Mesenchymal stem cell (in vitro differentiated cells and primary cell): ENCODE measurements at places on chromosomes 1 and 21.

- DNase-seq, result no peak
These were observed 4.1 kb downstream of the ADPRS start for GRCh38 chr1:36092798-36093185.

DNA sequence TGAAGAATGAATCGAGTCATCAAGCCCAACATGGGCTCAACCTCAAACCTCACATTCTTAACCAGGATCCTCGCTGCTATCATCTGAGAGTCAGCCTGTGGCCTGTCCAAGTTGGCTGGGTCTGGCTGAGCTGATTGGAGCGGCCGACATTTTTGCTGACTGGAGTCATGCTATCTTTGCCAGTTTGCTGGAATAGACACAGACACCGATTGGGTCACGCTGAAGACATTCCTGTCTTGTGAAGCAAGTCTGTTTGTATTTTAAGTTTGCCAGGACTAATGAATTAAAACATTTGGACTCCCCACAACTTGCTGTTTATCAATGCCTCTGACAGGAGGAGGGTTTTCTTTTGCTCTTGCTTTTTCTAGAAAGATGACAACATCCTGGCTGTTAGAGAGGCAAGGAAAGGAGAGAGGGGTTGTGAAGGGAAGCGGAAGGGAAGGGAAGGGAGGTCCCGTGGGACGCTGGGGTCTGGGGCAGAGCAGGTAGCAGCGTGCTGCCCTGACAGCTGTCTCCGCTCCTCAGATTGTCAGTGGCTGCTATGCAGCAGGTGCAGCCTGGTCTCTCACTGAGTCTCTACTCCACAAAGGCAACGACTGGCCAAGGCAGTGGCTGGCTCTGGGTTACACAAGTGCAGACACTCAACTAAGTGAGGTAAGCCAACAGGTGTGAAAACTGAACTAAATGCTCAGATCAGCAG lies at the start of gene MAP3K7CL:
MAP3K7CL (plus strand) TSS at position 375 of the 700 bp plus-strand sequence. CDS start 2,701 bp downstream, outside the sequence.
- peak; percentile 99 for DNase-seq

DNA sequence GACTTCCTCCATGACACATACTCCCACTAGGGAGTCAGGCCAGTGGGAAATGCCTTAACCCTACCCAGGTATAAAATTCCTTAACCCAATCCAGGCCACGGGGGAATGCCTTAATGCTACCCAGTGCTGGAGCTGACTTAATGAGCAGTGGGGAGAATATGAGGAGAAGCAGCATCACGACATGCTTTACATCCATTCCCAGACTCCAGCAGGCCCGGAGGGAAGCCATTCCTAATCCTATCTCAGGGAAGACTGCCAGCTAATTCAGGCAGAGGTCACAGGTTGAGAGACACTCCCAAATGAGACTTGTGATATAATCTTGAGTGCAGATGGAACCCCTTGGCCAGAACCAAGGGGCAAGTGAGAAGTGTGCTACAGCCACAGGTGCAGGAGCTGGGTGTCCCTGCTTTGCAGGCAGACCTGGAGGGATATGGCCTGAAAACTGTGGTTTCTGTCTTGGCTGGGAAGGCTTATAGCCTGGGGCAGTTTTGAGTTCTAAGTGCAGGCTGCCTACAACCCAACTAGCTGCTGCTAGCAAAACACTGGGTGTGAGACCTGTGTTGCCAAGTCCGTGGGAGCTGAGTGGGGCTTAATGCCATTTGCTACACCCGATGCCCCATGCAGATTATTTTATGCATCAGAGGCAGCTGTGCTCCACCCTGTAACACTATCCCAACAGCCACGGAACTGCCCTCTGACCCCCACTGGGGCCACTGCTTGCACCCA lies 45.1 kb upstream of the GUCA2A start:
- DNase-seq, result no peak

DNA sequence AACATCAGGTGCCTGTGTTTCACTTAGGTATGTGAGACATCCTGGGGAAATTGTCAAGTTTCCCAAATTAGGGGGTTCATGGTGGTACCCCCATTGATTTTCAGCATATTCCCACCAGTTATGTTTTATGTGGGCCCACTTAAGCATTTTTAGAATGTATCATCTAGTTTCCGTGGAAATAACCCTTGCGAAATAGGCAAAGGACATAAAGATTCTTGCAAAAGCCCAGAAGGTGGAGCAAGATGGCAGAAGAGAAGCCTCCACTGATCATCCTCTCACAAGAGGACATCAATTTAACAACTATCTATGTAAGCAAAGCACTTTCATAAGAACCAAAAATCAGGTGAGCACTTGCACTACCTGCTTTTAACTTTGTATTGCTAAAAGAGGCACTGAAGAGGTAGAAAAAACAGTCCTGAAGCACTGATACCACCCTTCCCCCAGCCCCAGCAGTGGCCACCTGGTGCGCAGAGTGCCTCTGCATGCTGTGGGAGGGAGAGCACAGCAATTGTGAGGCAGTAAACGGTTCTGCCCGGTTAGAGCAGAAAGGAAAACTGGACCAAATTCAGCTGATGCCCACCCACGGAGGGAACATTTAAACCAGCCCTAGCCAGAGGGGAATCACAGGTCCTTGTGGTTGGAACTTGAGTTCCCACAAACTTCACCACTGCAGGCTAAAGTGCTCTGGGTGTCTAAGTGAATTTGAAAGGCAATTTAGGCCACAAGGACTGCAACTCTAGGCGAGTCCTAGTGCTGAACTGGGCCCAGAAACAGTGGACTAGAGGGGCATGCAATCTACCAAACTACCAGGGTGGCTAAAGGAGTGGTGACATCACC lies 23.2 kb downstream of the MCOLN2 start:
- DNase-seq, result peak; percentile 51

DNA sequence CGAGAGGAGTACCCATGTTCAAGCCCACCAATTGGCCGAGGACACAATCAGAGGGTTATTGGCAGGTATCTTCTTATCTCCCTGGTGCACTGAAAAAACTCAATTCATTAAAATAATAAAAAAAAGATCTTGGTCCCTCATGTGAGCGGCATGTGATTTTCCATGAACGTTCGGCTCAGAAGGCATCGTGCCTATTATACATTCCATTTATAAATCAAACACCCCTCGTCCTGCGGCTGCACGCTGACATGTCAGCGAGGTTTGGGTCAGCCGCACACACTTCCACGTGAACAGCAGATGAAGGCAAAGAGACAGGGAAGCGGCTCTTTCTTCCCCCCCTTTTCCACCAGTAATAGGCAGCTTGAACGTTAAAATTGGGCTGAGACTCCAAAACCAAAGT lies 31.3 kb upstream of the SMYD2 start:
- DNase-seq, result no peak

DNA sequence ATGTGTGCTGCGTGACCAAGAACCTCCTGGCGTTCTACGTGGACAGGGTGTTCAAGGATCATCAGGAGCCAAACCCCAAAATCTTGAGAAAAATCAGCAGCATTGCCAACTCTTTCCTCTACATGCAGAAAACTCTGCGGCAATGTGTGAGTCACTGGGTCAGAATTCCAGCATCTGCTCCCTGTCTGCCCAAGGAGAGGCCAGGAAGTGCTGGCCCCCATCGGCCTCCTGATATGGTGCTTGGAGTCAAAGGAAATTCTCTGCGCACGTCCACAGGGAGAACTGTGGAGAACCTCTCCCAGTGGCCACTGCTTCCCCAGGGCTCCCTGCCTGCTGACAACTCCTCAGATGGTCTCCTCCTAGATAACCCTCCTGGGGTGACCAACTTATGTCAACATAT lies 25.6 kb upstream of the IL20 start:
- peak; percentile 80 for DNase-seq

DNA sequence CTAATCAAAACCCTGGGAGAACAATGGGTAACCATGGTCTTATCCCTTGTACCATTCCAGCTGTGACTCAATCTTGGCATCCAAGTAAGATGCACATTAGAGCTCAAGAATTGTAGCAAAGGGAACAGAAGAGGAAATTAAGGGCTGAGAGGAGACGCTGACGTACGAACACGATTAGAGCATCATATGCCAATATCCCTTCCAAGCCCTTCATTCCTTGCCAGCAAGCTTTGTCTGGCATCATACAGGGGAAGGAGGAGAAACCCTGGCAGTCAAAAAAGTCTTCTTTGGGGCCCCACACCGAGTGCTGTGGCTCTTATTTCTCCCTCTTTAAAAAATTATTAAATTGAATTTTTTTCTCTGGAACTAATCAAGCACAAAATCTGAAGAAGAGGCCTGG lies 120.9 kb downstream of the ASTN1 start:
- DNase-seq, result no peak

GRCh38 chr1:8682573-8682972 lies 134.9 kb downstream of the RERE start:
- no peak for DNase-seq

- DNase-seq, result no peak
These were observed 4.0 kb upstream of the PKP1 start for GRCh38 chr1:201279313-201279712.

DNA sequence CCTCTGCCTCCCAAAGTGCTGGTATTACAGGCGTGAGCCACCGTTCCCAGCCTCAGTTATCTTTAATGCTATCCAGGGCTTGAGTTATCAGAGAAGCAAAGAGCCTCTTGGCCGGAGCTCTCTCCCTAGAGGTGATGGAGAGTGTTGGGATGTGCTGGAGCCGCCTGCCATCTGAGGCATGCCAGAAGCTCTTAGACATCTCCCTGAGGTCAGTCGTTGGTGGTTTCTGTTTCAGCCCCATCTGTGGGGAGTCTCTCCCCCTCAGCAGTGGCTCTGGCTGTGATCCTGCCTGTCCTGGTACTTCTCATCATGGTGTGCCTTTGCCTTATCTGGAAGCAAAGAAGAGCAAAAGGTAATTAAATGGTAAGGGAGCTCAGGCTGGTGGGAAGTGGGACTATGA lies 11.6 kb upstream of the ZNF691 start:
- DNase-seq, result no peak

- no peak for DNase-seq
These were observed 89.2 kb downstream of the SLC35F3 start for GRCh38 chr1:233993651-233994050.

DNA sequence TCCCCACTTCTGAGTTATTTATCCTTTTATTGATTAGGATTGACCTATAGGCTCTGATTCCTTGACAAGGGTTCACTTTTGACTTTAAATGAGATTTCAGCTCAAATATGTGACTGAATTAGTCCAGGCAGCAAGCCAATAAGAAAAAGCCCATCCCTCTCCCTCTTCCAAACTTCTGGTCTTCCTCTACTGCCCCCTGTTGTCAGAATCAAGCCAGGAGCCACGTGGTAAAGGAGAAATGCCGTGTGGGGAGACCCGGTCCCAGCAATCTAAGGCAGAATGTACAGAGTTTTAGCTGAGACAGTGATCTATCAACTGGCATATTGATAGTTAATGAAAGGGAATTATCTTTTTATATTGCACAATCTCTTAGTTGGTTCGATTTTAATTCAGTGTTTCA lies 5.2 kb downstream of the ADAMTS5 start:
- no peak for DNase-seq

DNA sequence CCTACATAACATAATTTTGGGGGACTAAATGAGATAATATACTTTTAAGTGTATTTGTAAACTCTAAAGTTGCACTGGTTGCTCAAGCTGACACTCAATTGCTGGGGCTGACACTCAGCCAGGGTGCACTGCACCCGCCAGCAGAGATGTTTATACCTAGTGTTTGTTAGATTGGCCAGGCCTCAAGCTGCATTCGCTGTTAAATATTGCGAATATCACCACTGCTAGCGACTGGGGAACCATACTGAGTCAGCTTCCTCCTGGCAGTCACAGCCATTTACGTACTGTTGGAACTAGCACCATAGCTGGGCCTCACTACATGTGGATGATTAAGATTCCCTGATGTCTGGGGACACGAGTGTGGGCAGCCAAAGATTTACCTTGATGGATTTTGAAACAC lies 12.7 kb upstream of the RWDD3 start:
- no peak for DNase-seq

- DNase-seq, result no peak
These were observed 371.6 kb downstream of the AMY1C start for GRCh38 chr1:104121271-104121670.

- DNase-seq, result peak; percentile 81
These were observed 71.8 kb upstream of the MACF1 start for GRCh38 chr1:39132505-39133339.

GRCh38 chr1:170967042-170967910 lies 31.9 kb downstream of the MROH9 start:
- peak; percentile 52 for DNase-seq

- no peak for DNase-seq
These were observed 82.1 kb upstream of the LRRC7 start for GRCh38 chr1:69485616-69486015.

DNA sequence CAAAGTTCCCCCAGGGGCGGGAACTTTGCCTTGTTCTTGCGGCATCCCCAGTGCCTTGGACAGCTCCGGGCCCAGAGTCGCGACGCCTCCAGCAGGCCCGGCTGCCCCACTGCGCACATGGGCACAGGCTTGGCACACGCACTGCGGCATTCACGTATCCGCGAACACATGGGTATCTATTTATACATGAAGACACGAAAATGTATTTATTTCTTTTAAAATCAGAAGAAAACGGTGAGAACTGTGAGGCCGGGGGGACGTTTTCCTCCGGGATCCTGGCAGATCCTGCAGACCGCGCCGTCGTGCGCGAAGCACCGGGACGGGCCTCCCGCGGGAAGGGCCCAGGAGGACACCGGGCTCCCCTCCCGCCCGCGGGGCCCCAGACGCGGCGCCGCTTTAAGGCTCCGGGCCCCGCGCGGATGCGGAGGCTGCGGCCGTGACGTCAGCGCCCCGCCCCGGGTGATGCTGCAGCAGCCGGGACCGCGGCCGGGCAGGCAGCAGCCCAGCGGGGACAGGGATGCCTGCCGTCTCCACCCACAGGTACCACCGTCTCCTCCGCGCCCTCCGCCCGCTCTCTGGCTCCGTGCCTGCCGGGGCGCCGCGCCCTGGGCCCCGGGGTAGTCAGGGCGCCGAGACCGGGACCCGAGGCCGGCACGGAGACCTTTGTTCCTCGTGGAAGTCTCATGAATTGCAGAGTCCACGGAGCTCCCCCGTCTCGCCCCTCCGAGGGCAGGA lies at the start of gene SLC45A1:
SLC45A1 (plus strand) TSS at position 468 of the 735 bp plus-strand sequence. CDS start 6,216 bp downstream, outside the sequence.
- DNase-seq, result peak; percentile 53
